ENCODE measurements at places on chromosomes 7 and 10.
A peak's percentile ranks its signal among the peaks of the same experiment; 100 is the strongest.

GRCh38 chr10:72058347-72058898, 29.9 kb downstream of the SPOCK2 start:
- no peak for DNase-seq

DNA sequence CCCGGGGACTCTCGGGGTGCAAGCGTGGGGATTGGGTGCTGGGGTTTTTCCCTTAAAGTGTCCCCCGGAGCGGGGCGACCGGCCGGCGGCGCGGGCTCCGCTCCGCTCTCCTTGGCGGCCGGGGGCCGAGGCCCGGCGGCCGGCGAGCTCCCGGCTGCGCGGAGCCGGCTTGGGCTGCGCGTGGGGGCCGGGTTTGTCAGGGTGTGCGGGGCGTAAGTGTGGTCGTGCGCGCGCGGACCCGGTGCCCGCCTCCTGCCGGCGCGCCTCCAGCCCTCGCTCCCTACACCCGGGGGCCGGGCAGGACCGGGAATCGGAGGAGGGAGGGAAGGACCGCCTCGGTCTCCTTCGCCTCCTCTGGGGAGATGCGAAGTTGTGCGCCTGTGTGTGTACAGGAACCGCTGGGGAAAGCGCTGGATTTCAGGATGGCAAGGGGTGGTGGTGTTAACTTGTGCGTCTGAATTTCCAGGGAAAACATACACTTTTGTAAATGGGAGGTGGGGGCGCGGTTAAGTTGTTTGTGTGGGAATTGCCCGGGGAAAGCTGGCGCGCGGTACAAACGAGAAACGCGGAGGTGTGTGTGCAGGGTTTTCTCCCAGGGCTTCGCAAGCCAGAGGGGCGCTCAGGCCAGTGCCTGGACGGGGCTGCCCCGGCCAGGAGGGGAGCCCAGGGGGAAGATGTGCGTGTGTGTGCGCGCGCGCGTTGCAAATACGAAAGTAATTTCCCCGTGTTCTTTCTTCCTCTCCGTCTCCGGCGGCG, 737 bp downstream of the ZMIZ1 start:
- DNase-seq = peak; percentile 64

DNA sequence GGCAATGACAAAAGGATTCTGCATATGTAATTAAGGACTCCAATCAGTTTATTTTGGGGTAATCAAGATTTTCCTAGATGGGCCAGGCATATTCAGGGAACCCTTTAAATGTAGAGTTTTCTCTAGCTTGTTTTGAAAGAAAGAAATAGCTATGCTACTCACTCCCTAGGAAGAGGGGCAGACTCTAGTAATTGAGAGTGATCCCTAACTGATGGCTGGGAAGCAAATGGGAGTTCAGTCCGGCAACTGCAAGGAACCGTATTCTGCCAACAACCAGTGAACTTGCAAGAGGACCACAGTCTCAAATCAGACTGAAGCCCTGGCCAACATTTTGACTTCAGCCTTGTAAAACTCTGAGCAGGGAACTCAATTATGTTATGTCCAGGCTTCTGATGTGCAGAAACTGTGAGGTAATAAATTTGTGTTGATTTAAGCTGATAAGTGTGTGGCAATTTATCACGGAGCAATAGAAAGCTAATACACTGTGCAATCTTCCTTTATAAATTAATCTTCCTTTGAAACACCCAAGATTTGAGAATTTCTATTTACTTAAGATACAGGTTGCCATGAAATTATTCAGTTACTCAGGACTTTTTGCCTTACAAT, 14.0 kb downstream of the AOAH start:
- no peak for DNase-seq

GRCh38 chr7:151631570-151631952, 111.9 kb upstream of the RHEB start:
- DNase-seq = peak; percentile 54

DNA sequence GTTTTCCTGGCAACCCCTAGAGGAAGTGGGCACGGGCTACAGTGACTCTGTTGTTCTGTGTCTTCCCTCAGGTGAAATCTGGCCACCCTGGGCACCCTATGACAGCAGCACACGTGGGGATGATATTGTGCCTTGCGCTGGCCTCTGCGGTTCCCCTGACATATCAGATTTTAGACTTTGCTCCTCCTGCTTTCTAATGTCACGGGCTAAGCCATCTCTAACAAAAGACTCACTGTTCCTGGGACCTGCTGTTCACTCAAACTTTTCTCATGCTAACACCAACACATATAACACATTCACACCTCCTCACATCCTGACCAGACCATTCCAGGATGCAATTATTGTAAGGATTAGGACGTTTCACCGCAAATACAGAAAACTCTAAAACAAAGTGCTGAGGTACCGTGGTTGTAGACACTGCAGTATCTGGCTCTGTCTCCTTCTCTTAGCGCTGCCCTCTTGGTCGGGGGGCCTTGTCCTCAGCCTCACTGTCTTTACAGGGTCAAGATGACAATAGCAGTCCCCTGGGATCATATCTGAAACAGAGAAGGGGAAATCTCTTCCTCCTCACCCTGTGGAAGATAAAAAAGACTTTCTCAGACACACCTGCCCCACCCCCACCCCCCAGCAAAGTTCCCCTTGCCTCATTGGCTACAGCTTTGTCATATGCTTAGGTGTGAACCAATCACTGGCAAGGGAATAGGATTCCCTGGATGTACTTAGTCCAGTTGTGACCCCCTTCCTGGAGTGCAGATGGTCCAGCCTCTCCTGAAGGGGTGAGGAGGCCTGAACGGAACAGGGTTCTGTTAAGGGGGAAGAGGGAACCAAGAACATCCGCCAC, 14.1 kb downstream of the CHN2 start:
- no peak for DNase-seq

DNA sequence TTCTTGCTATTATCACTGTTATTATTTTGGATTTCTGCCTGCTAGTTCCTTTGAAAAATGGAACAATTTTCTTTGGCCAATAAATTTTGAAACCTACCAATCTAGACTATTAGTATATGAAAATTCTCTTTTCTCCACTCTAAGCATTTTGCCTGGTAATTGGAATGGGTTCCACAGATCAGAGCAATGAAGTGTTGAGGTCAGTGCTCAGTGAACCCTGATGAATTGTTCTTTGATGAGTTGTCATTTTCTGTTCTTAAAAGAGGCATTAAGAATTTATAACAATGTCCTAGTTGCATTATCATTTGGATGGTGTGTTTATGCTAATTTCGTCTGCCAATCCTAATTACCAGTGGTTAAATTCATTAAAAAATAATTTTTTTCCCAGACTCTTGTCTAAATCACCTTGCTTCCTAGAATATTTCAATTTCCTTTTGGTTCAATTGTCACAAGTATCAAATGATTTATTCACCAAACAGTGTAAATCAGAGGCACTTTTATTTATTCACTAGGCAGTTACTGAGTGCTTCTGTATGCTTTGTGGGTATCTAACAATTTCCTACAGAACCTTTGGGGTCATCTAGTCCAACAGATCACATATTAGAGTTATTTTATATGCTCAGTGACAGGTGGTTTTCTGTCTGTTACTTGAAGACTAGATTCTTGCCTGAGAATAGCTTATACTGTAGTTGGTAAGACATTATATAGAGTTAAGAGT, 239.0 kb downstream of the DNAJB9 start:
- no peak for DNase-seq

- no peak for DNase-seq
Observed at GRCh38 chr10:73959484-73960243, 38.3 kb upstream of the VCL start.

DNA sequence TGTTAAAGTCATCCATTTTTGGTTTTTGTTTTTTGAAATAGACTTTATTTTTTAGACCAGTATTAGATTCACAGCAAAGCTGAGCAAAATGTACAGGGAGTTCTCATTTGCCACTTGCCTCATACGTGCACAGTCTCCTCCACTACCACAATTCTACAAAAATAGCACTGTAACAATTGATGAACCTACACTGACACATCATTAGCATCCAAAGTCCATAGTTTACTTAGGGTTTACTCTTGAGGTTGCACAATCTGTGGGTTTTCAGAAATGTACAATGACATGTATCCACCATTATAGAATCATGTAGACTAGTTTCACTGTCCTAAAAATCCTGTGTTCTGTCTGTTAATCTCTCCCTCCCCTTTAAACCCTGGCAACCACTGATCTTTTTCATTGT, 125.8 kb upstream of the PDSS1 start:
- DNase-seq = no peak

GRCh38 chr7:100171840-100172239, 3.4 kb upstream of the GAL3ST4 start:
- DNase-seq = no peak

All from epithelial cell of esophagus (primary cell).